ENCODE measurements at places on chromosomes 3 and 15. TPM values are rescaled to one million over a fixed set of nuclear protein-coding genes. Genes with fewer than 3 reads are reported as not detected.

The ACSBG1 gene
- total RNA-seq: not detected

The CCDC50 gene
- total RNA-seq: 65.4 TPM

The ARPP19 gene
- total RNA-seq: 105 TPM

The ZBTB20 gene
- total RNA-seq: 0.54 TPM

All from MG63 (cell line).